ENCODE measurements at places on chromosomes 2 and 18.

DNA sequence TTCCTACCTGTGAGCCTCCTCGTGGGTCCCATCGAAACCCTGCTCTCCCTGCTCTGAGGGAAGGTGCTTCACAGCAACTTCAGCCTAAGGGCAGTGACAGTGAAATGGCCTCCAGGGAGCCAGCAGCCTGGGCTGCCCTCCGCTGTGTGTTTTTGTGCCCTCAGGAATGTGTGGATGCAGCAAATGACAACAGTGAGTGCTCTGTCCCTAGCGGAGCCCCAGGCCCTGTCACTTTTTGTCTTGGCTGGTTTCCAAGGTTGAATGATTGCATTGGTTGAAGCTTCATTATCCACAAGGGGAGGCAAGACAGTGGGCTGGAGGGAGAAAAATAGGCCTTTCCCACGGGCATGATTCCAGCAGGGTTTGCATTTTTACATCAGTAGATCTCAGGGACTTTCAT lies 42.9 kb downstream of the STON1 start:
- DNase-seq, result peak; percentile 28

DNA sequence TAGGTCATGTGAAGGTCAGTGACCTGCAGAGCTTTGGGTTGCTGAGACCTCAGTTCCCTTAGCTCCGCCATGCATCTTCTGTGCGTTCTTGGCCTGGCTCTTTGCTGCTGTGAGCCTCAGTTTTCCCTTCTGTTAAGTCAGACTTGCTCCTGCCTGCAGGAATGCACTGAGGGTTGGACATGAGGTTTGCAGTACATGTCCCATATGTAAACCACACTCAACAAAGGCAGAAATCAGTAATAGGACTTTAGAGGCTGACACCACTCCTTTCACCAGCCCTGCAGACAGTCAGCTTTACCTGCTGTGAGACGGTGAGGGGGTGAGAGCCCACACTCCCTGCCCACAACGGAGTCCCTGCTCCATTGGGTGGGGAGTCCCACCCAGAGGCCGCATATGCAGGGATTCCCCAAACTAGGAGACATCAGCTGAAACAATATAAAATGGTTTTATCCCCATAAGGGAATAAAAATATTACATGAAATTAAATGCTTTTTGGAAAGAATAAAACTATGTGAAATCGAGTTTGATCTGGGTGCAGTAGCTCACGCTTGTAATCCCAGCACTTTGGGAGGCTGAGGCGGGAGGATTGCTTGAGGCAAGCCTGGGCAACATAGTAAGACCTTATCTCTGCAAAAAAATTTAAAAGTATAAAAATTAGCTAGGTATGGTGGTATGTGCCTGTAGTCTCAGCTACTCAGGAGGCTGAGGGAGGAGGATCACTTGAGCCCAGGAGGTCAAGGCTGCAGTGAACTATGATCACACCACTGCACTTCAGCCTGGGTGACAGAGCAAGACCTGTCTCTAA lies 55.1 kb downstream of the MYO7B start:
- DNase-seq, result no peak

- no peak for DNase-seq
These were observed 24.4 kb downstream of the SGPP2 start for GRCh38 chr2:222448748-222449181.

DNA sequence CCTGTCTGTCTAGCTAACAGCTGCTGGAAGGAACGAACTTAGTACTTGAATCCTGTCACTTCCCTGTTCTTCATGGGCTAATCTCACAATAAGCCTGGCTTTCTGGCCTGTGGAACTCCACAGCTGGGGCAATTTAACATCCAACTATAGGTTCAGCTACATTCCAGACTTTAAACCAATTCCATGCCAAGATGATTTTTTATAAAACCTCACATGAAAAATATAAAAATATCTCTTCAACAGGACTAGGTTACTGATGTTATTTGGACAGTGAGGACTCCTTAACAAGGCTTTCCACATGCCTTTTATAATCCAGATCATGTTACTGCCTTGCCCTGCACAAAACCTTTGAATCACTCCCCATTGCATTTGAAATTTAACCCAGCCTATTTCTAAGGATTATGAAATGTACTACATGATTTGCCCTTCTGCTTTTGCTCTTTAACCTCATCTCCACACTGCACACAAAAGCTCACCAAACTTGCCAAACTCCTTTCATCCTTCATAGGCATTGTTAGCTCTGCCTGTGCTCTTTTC lies 863.2 kb upstream of the CHAC2 start:
- no peak for DNase-seq

DNA sequence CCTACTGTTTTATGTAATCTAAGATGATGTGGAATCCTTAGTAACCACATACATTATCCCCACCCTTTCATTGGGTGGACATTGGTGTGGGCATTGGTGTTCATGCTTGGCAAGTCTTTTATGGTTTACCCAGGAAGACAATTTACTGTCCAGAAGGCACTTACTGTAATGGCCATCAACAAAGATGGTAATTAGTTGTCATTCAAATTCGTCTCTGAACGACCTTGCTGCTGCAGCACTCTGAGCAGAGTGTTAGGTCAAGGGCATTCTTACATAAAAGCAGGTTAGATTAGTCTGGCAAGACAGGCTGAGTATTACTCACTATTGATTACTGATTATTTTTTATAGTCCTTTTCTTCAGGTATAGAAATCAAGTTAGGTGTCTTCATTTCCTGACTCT lies 447.9 kb downstream of the XIRP2 start:
- DNase-seq, result no peak

- no peak for DNase-seq
These were observed 121.8 kb downstream of the MEMO1 start for GRCh38 chr2:31889044-31889443.

DNA sequence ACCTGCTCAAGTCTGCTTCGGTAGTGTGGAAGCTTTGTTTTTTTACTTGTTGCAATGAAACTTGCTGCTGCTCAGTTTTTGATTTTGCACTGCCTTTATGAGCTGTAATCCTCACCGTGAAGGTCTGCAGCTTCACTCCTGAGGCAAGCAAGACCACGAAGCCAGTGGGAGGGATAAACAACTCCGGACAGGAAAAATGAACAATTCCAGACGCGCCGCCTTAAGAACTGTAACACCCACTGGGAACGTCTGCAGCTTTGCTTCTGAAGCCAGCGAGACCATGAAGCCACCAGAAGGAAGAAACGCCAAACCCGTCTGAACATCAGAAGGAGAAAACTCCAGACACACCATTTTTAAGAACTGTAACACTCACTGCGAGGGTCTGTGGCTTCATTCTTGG lies 245.7 kb upstream of the REG3G start:
- no peak for DNase-seq

DNA sequence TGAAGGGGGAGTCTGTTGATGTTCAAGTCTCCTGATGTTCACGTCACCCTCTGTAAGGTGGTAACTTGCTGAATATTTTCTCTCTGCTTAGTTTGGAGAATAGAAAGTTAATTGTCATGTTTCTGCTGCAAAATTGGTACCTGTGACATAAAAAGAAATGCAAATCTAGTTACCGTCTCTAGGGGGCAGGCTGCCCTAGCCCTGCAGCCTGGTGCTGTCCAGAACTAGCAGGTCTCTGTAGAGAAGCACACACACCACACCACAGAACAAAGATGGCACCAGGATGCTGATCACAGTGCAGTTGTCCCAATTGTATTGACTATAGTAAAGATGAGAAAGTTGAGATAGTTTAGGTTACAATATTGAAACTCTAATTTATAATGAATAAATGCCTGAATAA lies 47.0 kb downstream of the SLC9A4 start:
- DNase-seq, result no peak

- no peak for DNase-seq
These were observed 89.4 kb downstream of the DOK6 start for GRCh38 chr18:69490072-69490471.

DNA sequence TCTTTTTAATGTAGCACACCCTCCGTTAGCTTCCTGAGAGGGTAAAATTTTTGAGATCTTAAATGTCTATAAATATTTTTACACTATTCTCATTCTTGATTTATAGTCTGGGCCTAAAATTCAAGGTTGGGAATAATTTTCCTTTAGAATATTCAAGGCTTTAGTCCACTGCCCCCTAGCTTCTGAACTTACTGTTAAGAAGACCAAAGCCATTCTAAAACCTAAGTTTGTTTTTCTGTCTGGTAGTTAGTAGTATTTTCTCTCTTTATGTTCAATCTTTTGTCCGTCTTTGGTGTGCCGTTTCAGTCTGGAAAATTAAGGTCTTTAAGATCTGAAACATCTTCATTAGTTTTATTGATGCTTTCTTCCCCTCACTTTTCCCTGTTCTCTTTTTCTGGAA lies 14.5 kb downstream of the OSBPL6 start:
- DNase-seq, result no peak

GRCh38 chr2:190787743-190788235 lies 92.8 kb upstream of the GLS start:
- no peak for DNase-seq

DNA sequence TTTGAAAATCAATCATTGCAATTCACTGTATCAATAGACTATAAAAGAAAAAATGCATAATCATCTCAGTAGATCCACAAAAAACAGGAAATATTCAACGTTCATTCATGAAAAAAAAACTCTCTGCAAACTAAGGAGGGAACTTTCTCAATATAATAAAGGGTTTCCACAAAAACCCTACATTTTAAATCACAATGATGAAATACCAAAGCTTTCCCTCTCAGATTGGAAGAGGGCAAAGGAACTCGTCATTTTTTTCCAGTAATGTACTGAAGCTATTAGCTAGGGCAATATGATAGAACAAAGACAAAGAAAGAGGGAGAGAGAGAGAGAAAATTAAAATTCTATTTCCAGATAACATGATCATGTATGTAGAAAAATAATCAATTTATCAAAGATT lies 167.1 kb upstream of the RBMS1 start:
- DNase-seq, result no peak

GRCh38 chr2:133532919-133533318 lies 35.3 kb downstream of the NCKAP5 start:
- no peak for DNase-seq

DNA sequence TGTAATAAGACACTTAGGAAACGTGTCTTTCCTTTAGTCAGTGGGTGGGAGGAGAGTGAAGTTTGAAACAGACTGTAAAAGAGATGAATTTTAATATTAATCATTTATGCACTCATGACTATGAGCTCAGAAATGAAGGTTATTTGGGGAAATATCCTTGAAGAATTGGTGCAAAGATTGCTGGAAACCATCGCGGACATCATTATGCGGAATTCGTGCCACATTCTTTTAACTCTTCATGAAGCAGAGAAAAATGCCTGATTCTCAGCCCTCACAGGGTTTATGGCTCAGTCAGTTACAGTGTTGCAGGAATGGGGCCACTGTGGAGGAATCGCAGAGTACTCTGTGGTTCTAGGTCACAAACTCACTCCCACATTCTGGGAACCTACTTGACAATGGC lies 109.7 kb downstream of the RGPD3 start:
- no peak for DNase-seq

DNA sequence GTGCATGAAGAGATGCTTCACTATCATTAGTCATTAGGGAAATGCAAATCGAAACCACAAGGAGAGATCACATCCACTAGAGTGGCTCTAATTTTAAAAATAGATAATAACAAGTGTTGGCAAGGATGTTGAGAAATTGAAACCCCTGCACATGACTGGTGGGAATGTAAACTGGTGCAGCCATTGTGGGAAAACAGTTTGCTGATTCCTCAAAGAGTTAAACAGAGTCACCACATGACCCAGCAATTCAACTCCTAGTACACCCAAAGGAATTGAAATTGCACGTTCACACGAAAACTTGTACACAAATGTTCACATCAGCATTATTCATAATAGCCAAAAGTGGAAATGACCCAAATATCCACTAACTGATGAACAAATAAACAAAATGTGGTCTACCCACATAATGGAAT lies 179.5 kb downstream of the BCL2 start:
- no peak for DNase-seq
